ENCODE measurements at places on chromosomes 7 and 10. TPM values are rescaled to one million over a fixed set of nuclear protein-coding genes. Genes with fewer than 3 reads are reported as not detected.

GRCh38 chr7:43313628-43314378 lies 201.4 kb downstream of the HECW1 start:
- DNase-seq, result no peak
- H3K4me1 ChIP-seq, result peaks cover 4% of the 10 kb centered on the region
- H3K4me3 ChIP-seq, result no peak overlapping the region

The FGFR2 gene
- total RNA-seq, result 80.7 TPM

GRCh38 chr7:127417346-127417745 lies 24.8 kb upstream of the ZNF800 start:
- DNase-seq, result no peak
- no peaks in the 10 kb centered on the region for H3K27me3 ChIP-seq
- no peak overlapping the region for H3K4me3 ChIP-seq
- H3K36me3 ChIP-seq, result no peaks in the 10 kb centered on the region
- H3K4me1 ChIP-seq, result no peaks in the 10 kb centered on the region
- no peak overlapping the region for H3K27ac ChIP-seq

DNA sequence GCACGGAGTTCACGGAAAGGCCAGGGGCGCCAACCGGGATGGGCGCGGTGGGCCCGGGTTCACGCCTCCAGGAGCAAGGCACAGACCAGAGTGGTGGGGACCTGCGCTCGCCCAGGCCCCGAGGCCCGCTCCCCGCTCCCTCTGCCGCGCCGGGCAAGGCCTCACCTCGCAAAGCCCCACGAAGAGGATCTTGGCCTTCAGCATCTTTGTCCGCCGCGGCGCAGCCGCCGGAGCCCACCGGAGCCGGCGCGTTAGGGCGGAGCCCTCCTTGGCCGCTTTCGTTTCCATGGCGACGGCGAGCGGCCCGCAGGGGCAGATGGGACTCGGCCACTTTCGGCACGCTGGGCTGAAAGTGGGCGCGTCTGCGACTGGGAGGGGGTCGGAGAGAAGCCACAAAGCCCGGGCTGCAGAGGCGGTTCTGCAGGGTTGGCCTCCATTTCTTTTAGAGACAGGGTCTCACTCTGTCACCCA lies 944.4 kb upstream of the ZNF722 start:
- H3K4me1 ChIP-seq, result no peaks in the 10 kb centered on the region
- H3K36me3 ChIP-seq, result no peaks in the 10 kb centered on the region
- H3K4me3 ChIP-seq, result no peak overlapping the region

- no peaks in the 10 kb centered on the region for H3K36me3 ChIP-seq
- no peak overlapping the region for H3K4me3 ChIP-seq
- no peak overlapping the region for H3K27ac ChIP-seq
- H3K4me1 ChIP-seq, result peaks cover 6% of the 10 kb centered on the region
Observed at GRCh38 chr10:76727038-76727437, 910.6 kb downstream of the KCNMA1 start.

The C7orf57 gene
- 7.9 TPM for total RNA-seq

The PRKCQ gene
- total RNA-seq, result 9.0 TPM

DNA sequence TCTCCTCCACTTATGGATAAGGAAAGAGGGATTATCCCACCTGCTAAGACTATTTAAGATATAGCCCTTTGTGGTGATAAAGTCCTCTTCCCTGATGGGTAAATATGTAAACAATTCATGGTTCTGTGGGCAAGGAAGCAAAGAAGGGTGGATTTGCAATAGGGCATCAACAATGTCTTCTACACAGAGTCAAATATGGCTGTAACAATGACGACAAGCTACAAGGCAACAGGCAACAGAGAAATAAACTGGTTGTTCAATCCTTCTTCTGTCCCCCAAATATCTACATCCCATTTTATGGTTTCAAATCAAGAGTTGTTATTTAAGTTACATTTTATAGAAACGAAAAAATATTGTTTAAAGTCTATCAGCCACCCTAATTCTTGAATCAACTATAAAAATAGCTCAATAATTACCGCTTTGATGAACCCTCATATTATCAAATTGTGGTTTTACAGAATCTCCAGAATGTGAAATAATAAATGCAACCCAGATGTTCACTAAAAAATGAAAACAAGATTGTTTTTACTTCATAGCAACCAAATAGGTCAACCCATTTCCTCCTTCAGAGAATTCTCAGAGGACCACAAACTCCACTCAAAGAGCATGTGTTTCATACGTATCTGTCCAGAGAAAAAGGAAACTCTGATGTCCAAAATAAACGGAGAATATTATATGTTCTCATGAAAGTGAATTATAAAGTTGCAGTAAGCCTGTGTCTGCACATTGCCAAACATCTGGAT lies 13.8 kb downstream of the CYTH3 start:
- DNase-seq, result no peak
- peak overlapping the region; percentile 71 for H3K27ac ChIP-seq
- H3K27me3 ChIP-seq, result no peaks in the 10 kb centered on the region
- no peaks in the 10 kb centered on the region for H3K36me3 ChIP-seq
- no peak overlapping the region for H3K4me3 ChIP-seq

The CTAGE6 gene
- total RNA-seq, result 0.69 TPM

GRCh38 chr10:112168733-112169132 lies 14.8 kb downstream of the GPAM start:
- H3K27ac ChIP-seq, result no peak overlapping the region
- no peak for DNase-seq
- H3K27me3 ChIP-seq, result no peaks in the 10 kb centered on the region
- H3K36me3 ChIP-seq, result peaks cover 14% of the 10 kb centered on the region
- H3K4me1 ChIP-seq, result no peaks in the 10 kb centered on the region
- H3K4me3 ChIP-seq, result no peak overlapping the region

DNA sequence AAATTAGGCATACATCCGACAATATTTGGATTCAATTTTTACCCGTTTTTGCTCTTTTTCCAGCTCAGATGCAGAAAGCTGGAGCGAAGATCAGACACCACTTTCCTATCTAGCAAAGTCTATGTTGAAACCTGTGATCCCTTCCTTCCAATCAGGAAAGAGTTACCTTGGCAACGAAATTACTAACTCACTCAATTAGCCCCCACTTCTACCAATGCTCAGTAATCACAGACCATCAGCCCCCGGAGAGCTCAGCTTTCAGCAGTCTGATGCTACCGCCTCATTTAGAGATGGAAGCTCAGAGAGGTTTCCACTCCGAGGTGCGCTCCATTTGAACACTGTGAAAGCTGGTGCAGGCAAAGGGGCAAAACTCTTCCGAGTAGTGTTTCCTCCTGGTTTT lies 6.7 kb downstream of the FRAT1 start:
- no peak overlapping the region for H3K27ac ChIP-seq
- H3K4me1 ChIP-seq, result peaks cover 13% of the 10 kb centered on the region
- H3K27me3 ChIP-seq, result peaks cover 2% of the 10 kb centered on the region
- no peak overlapping the region for H3K4me3 ChIP-seq

DNA sequence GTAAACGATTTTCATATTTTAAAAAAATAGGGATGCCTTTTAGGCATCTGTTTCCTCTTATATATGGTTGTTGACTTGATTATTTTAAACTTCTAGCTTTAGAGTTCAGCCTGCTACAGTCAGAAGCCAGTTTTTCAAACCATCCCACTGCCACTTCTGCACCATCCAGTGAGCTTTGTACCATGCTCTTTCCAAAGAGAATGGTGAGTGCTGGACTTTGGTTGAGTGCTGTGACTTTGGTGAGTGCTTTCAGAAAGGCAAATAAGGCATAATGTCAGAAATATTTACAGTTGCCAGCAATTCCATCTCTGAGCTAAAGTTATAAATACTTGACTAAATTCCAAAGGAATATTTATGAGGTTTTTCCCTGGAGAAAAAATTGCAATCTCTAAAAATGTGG lies 117.4 kb downstream of the IPMK start:
- H3K4me1 ChIP-seq, result no peaks in the 10 kb centered on the region
- H3K27ac ChIP-seq, result no peak overlapping the region
- no peaks in the 10 kb centered on the region for H3K27me3 ChIP-seq
- no peak overlapping the region for H3K4me3 ChIP-seq

- no peaks in the 10 kb centered on the region for H3K36me3 ChIP-seq
- no peak overlapping the region for H3K4me3 ChIP-seq
- no peak overlapping the region for H3K27ac ChIP-seq
Observed at GRCh38 chr10:82176587-82176986, 301.6 kb downstream of the NRG3 start.

The MMD2 gene
- total RNA-seq, result 7.1 TPM

The C7orf33 gene
- total RNA-seq, result not detected

Data from spinal cord (tissue), 10 donors.